ENCODE measurements at places on chromosomes 1 and 21.

DNA sequence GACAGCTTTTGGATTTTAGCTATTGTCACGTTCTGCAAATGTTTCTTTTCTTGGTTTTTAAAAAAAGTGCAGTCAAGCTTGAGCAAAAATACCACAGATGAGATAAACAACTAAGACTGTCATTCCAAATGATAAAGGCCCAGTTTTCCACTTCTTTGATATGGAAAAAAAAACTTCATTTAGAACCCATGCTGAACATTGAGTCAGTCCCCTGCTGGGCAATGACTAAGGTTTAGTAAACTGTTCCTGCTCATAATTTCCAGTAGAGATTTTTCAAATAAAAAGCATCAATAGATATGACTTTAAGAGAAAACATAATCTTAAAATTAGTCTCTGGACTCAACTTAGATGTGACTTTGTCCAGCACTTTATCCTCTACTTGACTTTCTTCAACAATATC is 167.9 kb upstream of the C8B start:
- no peak for DNase-seq

- no peak for DNase-seq
Measured at GRCh38 chr1:64936956-64937355, 29.4 kb downstream of the JAK1 start.

- DNase-seq, result no peak
Measured at GRCh38 chr21:39033878-39034589, 149.2 kb downstream of the PSMG1 start.

DNA sequence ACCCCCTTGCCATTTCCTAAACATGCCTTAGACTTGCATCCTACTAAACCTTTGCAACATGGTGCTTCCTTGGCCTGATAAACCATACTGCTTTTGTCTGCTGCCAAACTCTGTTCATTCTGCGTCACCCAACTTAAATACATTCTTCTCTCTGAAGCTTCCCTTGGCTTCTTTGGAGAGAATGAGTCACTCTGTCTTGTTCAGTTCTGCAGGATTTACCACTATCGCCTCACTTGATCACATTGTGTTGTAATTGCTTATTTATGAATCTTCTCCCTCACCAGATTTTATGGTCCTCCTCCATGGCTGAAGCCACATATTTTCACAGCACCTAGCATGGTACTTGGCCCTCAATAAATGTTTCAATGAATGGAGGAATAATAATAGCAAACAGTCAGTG is 21.7 kb upstream of the TUT4 start:
- DNase-seq, result peak; percentile 76

- no peak for DNase-seq
Measured at GRCh38 chr1:58844176-58844575, 60.3 kb upstream of the JUN start.

- no peak for DNase-seq
Measured at GRCh38 chr1:230125640-230126528, 58.8 kb downstream of the GALNT2 start.

GRCh38 chr21:37669249-37669648 is 247.0 kb downstream of the KCNJ6 start:
- DNase-seq, result no peak

GRCh38 chr21:14538483-14538882 is 7.6 kb downstream of the SAMSN1 start:
- no peak for DNase-seq

DNA sequence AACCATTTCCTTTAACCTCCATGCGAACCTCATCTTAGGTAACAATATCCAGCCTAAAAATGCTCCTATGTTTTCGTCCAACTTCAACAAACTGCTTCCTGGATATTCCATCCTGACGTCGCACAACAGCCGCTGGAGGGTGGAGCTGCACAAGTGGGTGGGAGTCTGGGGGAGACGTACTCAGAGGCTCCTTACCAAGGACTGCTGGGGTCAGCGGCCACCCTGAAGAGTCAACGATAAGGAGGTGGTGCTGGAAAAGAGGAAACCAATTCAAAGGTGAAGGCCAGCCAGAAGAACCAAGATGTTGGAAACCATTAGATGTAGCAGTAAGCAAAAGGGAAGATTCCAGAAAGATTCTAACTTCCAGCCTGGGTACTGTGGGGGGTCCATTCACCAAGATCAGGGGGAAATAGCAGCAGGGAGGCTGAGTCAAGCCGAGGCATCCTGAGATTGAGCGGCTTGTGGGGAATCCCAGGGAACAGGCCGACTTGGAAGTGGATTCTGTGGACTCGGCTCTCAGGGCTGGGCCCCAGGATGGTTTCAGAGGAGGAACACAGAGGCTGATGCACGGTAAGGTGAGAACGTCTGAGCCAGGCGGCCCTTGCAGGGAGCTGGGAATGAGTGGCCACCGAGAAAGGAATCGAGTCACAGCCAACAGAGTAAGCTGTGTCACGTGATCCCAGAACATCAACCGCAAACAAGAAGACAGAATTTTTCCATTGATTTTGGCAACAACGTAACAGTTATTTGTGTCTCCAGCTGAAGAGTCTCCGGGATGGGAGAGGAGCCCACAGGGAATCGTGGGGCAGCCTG is 375.7 kb downstream of the NPHP4 start:
- no peak for DNase-seq

DNA sequence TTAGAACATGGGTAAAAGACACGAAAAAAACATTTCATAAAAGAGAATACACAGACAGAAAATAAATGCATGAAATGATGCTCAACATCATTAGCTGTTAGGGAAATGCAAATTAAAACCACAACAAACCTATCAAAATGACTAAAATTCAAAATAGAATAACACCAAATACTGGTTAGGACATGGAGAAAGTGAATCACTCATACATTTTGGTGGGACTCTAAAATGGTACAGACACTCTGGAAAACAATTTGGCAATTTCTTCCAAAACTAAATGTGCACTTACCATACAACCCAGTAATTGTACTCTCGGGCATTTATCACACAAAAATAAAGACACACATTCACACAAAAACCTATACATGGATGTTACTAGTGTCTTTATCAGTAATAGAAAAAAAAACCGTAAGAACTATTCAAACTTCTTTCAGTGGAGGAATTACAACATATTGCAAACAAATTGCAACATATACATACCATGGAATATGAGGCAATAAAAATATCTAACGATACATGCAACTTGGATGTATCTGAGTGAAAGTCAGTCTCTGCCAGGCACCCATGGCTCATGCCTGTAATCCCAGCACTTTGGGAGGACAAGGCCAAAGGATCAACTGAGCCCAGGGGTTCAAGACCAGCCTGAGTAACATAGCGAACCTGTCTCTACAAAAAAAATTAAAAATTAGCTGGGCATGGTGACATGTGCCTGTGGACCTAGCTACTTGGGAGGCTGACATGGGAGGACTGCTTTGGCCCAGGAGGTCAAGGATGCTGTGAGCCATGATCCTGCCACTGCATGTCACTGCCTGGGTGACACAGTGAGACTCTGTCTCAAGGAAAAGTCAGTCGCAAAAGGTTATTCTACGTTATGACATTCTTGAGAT is 19.6 kb downstream of the HSF2BP start:
- DNase-seq, result no peak

GRCh38 chr1:15693371-15693770 is 9.3 kb downstream of the PLEKHM2 start:
- no peak for DNase-seq

DNA sequence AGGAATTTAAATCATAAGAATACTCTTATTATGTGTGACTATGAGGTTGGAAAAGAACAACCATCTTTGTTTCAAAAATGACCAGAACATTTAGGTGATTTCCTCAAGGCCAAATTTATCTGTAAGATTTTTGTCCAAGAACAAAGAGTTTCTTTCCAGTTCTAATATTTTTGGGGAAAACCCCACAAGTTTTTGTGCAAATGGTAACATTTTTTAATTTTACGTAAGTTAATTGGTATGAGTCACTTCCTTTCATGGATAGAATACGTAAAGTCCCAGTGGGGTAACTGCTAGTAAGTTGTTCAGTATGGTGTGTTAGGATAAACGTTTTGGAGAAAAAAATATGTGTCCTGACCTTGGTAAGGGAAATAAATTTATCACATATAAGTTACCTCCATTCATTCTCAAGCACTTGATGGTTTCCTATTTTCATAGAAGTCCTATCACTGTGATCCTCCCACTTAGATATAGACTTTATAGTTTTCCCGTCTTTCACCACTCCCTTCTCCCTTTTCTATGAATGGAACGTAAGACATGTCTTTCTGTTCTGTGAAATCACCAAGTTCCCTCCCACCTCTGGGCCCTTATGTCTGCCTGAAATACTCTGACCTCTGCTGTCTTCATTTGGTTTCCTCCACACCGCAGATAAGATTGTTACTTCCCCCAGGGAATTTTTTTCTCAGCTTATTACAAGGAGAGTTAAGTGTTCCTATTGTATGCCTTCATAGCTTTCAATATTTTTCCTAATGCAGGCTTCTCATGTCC is 34.9 kb upstream of the TSNAX start:
- no peak for DNase-seq

- no peak for DNase-seq
Measured at GRCh38 chr1:31548534-31548906, 27.8 kb upstream of the TINAGL1 start.

GRCh38 chr1:151841141-151841540 is 1.5 kb upstream of the C2CD4D start:
- DNase-seq, result peak; percentile 16

GRCh38 chr1:178028841-178029481 is 59.1 kb upstream of the SEC16B start:
- no peak for DNase-seq

- no peak for DNase-seq
Measured at GRCh38 chr1:6438047-6438525, 13.5 kb downstream of the ESPN start.

GRCh38 chr1:230379462-230379861 is 46.7 kb downstream of the PGBD5 start:
- no peak for DNase-seq

DNA sequence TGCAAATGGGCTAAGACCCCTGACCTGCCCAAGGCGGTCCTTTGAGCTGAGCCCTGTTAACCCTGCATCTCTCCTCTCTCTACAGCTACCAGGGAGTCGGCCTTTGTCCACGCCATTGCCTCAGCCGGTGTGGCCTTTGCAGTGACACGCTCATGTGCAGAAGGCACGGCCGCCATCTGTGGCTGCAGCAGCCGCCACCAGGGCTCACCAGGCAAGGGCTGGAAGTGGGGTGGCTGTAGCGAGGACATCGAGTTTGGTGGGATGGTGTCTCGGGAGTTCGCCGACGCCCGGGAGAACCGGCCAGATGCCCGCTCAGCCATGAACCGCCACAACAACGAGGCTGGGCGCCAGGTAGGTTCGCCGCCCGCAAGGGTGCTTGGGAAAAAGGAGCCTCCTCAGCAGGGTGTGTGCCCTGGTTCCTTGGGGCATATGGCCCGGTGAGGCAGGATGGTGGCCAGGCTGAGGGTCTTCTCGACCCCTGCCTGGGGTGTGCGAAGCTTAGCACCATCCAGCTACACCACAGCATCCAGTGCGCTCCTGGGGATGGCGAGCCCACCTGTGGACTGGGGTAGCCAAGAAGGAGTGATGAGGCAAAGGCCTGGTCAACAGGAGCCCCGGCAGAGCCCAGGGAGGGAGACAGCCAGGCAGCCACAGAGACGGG is 31.8 kb upstream of the ARF1 start:
- DNase-seq, result no peak

- peak; percentile 47 for DNase-seq
Measured at GRCh38 chr1:231590453-231591198, 36.0 kb upstream of the DISC1 start.

GRCh38 chr1:48756683-48757316 is 19.9 kb downstream of the BEND5 start:
- DNase-seq, result no peak

DNA sequence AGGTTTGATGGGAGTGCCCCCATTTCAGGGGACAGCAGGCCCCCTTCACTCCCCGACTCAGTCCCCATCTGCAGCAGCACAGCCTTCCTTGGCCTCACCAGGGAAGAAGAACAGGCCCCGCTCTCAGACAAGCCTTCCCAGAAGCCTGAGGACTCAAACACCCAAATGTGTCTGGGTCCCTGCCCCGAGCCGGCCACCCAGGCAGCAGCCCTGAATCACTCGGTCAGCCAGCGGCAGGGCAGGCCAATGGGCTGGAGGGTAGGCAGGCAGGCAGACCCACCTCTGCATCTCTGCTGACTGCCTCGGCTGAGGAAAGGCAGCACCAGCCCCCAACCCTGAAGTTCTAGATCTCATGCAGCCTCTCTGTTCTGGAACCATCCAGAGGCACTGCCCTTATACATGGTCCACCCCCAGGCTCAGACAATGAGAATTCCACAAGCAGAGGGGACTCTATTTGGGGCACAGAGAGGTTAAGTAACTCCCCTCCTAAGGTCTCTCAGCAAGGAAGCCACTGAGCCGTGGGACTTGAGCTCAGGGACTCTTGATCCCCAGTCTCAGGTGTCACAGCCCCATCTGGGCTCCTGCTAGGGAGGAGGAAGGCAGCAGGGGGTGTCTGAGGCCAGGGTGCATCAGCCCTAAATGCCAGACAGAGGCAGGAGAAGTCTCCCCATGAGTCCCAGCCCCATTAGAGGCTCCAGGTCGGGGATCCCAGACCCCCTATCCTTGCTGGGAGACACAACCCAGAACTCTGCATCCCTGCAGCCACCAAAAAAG is 33.2 kb upstream of the RUNX3 start:
- DNase-seq, result no peak

- DNase-seq, result no peak
Measured at GRCh38 chr1:216434232-216434631, 11.0 kb upstream of the USH2A start.

DNA sequence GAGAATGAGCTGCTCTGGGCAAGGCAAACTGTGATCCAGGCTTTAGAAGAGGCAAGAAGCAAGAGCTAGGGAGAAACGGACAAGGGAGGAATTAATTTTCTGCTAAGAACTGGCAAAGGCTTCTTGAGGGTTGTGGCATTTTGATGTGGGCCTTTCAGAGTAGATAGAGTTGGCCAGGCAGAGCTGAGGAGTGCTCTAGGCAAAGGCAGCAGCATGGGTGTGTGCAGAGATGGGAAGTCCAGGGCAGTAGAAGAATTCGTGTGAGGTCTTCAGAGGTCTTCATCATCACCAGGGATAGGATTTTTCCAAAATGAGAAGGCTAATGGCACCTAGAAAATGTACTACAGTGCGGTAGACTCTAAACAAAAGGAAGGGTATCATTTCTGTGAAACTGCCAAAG is 237.8 kb downstream of the LTN1 start:
- no peak for DNase-seq

GRCh38 chr1:15442759-15443158 is 4.5 kb downstream of the CTRC start:
- DNase-seq, result no peak

GRCh38 chr1:167627865-167628641 is 2.0 kb upstream of the RCSD1 start:
- no peak for DNase-seq

GRCh38 chr1:29256979-29257804 is 20.9 kb downstream of the PTPRU start:
- no peak for DNase-seq

DNA sequence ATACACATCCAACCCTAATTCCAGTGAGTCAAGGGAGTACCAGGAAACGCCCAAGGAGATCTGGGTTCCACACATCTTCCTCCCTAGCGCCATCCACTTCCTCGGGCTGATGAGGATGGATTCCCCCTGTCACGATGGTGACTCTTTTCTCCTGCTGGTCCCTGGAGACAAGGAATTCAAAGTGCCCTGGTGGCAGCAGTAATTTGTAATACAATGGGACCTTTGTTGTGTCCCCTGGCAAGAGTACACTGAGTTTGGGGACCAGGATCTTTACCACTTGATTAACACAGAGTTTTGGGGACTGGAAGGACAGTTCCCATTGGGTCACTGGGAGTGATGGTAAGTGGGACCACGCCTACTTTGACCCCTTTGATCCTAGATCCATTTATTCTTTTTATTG is 9.4 kb upstream of the JAK1 start:
- no peak for DNase-seq

Measured in HCT116 (cell line).